AG08395 (cell line): ENCODE measurements at places on chromosomes 7 and 10.

DNA sequence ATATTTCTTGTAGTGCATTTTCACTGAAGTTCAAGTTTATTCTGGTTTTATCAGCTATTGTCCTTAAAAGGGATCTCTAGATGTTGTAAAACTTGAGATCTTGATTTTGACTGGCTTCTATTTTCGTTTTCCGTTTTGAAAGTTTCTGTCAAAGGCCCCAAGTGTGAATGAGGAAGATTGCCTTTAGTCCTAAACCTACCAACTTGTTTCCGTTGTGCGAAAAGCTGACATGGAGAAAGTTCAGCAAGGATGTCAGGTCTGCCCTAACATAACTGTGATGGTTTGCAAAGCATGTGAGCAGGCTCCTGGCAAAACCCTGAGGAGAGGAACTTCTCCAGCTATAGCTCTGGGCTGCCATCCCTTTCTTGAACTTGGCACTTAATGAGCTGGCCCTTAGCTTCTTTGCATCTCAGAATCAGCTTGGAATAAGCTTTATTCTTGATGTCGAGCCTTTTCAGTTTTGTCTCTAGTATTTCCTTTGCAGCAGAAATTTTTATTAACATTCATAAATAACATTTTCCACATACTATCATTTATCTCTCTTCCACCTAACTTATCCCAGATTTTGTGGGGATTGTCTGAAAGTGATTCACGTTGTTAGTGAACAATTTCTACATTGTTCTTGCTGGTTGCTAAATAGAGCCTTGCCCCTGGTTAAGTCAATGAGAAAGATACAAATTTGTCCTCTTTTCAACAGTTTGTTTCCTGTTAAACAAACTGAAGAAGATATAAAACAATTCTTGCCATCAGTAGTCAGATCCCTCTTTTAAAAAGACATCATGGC, 559.4 kb downstream of the SUGCT start:
- no peak for DNase-seq

DNA sequence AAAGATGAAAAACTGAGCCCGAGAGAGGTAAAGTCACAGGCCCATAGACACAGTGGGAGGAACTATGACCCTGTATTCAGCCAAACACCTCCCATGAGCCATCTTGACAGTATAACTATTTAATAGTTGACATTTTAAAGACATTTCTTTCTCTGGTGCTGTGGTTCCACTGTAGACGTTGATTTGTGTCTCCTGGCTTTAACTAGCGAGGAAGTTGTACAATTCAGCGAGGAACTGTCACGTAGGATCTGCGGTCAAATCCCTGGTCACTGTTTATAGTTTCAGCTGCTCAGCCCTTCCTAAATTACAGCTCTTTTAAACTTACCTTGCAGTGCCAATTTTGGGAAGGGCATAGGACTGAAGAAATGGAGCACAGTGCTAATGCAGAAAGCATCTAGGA, 7.1 kb upstream of the CELF2 start:
- DNase-seq: no peak

GRCh38 chr7:151188252-151188542, 1.1 kb upstream of the ASB10 start:
- no peak for DNase-seq

DNA sequence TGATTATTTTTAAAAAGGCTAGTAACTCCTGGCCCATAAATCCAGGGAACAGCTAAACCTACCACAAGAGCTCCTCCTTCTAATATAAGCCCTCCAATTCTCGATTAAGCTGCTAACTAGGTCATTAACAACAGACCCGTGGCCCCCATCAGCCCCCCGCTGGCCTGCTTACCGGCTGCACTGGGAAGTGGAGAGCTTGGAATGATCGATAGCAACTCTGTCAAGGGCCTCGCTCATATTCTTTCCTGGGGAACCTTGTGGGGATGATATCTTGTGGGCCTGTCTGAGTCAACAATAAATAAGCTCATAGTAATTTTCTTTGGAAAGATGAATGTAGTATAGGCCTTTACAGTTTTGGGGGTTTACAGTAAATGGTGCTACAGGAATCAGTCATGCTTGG, 353.5 kb downstream of the TCERG1L start:
- DNase-seq: no peak

GRCh38 chr7:114663502-114663901, 248.9 kb downstream of the FOXP2 start:
- DNase-seq: peak; percentile 7

GRCh38 chr10:104054430-104054829, 31.2 kb downstream of the COL17A1 start:
- peak; percentile 88 for DNase-seq

- no peak for DNase-seq
Measured at GRCh38 chr7:36985316-36985715, 261.0 kb upstream of the AOAH start.

GRCh38 chr10:100759331-100759730, 13.9 kb downstream of the PAX2 start:
- no peak for DNase-seq

GRCh38 chr7:72159911-72160310, 252.2 kb downstream of the CALN1 start:
- DNase-seq: no peak

DNA sequence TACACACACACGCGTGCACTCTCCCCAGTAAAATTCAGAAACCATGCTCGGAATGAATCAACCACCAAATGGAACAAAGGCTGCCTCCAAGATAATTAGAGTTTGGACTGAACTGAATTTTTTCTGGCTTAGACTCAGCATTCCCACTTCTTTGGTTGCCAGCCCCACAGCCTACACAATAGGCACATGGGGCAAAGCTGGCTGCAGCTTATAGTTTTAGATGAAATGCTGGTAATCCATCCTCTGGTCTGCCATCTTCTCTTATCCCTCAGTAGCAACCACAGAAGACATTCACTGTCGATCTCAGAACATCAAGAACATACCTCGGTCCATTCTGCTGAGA, 44.2 kb downstream of the PDE1C start:
- no peak for DNase-seq

DNA sequence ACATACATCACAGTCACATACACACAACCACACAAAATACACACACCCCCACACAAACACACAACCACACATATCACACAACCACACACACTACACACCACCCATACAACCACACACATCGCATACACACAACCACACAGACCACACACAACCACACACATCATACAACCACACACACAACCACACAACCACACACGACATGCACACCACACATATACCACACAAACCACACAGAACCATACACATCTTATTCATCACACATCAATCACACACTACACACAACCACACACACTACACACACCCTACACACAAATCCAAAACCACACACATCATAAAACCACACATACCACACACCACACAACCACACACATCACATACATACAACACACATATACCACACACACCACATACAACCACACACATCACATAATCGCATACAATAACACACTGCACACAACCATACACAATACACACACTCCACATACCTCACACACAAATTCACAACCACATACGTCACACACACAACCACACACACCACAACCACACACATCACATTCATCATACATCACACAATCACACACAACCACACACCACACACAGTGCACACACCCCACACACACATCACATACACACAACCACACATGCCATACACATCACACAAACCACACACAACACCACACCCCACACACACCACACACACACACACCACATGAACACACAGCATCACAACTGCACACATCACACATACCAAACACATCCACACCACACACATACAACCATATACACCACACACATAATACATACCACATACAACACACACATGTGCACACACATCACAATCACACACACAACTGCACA, 30.4 kb downstream of the GPRIN2 start:
- DNase-seq: no peak

- DNase-seq: peak; percentile 66
Measured at GRCh38 chr7:97064972-97065587, 40.4 kb upstream of the DLX5 start.

GRCh38 chr7:154442939-154443338, 390.7 kb downstream of the DPP6 start:
- no peak for DNase-seq
